ENCODE measurements at places on chromosomes 11 and 22.
A peak's percentile ranks its signal among the peaks of the same experiment; 100 is the strongest.

DNA sequence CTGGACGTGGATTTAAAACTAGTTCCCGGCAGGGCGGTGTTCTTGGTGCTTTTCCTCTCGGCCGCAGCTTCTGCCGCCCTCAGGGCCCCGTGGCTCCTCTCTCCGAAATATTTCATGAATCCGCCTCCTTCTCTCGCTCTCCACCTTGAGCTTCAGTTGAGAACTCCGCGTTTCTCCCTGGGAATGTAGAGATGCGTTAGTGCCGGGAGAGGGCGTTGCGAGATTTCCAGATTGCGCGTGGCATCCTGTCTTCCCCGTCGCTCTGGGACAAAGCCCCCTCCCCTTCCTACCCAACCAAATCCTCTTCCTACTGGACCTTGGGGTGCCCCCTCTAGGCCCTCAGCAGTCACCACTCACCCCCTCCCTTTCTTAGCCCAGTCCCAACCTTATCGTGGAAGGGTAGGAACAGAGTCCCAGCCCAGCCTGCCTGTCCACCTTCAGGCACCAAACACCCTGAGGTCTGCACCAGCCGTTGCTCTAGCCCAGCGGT, 15.5 kb upstream of the RAC2 start:
- peaks cover 41% of the 10 kb centered on the region for H3K4me1 ChIP-seq
- H3K36me3 ChIP-seq = peaks cover 3% of the 10 kb centered on the region
- no peaks in the 10 kb centered on the region for H3K27me3 ChIP-seq
- H3K4me3 ChIP-seq = peak overlapping the region; percentile 44
- peak; percentile 55 for DNase-seq
- no peak overlapping the region for H3K27ac ChIP-seq

DNA sequence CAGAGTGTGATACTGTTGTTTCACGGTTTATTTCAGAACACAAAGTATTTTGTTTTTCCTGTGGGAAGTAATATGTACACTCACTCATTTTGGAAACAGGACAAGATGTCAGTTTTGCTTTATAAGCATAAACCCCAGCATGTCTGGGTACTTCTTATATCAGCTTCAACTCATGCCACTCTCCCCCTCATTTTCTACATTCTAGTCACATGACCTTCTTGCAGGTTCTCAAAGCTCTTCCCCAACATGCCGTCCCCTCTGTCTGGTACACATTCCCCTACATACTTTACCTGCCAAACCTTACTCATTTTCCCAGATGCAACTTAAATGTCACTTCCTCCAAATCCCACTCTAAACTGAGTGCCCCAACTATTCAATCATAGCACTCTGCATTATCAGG, 1.6 kb upstream of the CTR9 start:
- no peak overlapping the region for H3K27ac ChIP-seq
- H3K36me3 ChIP-seq = peaks cover 4% of the 10 kb centered on the region
- peaks cover 18% of the 10 kb centered on the region for H3K4me1 ChIP-seq
- H3K4me3 ChIP-seq = no peak overlapping the region
- DNase-seq = no peak

DNA sequence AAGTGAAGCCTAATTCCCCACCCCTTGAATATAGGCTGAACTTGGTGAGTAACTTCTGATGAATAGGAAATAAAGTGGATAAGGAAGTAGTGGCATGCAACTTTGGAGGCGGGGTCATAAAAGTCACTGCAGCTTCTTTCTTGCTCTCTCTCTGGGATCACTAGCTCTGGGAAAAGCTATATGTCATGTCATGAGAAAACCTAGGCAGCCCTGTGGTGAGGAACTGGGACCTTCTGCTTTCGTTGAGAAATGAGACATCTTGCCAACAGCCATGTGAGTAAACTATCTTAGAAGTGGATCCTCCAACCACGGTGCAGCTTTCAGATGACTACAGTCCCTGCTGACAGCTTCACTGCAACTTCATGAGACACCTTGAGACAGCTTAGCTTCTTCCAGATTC, 15.7 kb downstream of the ZNF214 start:
- no peak overlapping the region for H3K27ac ChIP-seq
- no peaks in the 10 kb centered on the region for H3K4me1 ChIP-seq
- H3K27me3 ChIP-seq = peaks cover 18% of the 10 kb centered on the region
- H3K4me3 ChIP-seq = no peak overlapping the region
- DNase-seq = peak; percentile 29

- no peak overlapping the region for H3K4me3 ChIP-seq
- H3K4me1 ChIP-seq = no peaks in the 10 kb centered on the region
- DNase-seq = no peak
- peaks cover 12% of the 10 kb centered on the region for H3K27me3 ChIP-seq
Observed at GRCh38 chr11:127675581-127675980, 675.0 kb upstream of the KIRREL3 start.

GRCh38 chr11:46346886-46347636, at the start of gene DGKZ:
Gene DGKZ, plus strand, starts transcription at chr11:46347463. Its CDS starts 197 bp downstream, at chr11:46347660.
- H3K4me1 ChIP-seq = peaks cover 81% of the 10 kb centered on the region
- H3K27me3 ChIP-seq = no peaks in the 10 kb centered on the region
- H3K4me3 ChIP-seq = peak within 1 kb of the TSS; percentile 90
- H3K36me3 ChIP-seq = peaks cover 11% of the 10 kb centered on the region
- peak; percentile 93 for DNase-seq

- H3K36me3 ChIP-seq = no peaks in the 10 kb centered on the region
- no peaks in the 10 kb centered on the region for H3K27me3 ChIP-seq
- H3K4me3 ChIP-seq = no peak overlapping the region
- no peak overlapping the region for H3K27ac ChIP-seq
- no peak for DNase-seq
Observed at GRCh38 chr11:81211050-81211449, 1522.6 kb downstream of the FAM181B start.

DNA sequence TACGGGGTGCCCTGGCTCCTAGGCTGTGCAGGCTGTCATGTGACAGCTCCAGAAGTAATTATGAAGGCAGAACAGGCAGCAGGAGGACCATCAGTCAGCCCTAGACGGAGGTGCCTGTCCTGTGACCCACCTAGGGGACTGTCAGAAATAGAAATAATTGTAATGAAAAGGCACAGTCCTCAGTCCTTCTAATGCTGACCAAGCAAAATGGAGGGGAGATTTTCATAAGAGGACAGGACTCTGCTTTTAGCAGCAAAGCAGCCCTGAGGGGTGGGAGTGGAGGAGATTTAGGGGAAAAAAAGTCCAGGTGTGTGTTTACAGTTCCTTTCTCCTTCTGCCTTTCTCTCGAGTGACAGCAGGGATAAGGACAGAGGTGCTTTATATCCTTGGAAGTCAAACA, 108.3 kb upstream of the KIRREL3 start:
- no peak overlapping the region for H3K27ac ChIP-seq
- no peak for DNase-seq
- no peak overlapping the region for H3K4me3 ChIP-seq

- no peaks in the 10 kb centered on the region for H3K4me1 ChIP-seq
- H3K36me3 ChIP-seq = no peaks in the 10 kb centered on the region
Observed at GRCh38 chr22:48742191-48742555, 1085.5 kb downstream of the BRD1 start.
